ENCODE measurements at places on chromosomes 11 and 22.

- no peak for DNase-seq
Observed at GRCh38 chr11:3927129-3927796, 71.8 kb downstream of the STIM1 start.

GRCh38 chr11:75431533-75432525 lies 1.2 kb downstream of the KLHL35 start:
- no peak for DNase-seq

- no peak for DNase-seq
Observed at GRCh38 chr22:22752556-22753477, 108.4 kb downstream of the GGTLC2 start.

DNA sequence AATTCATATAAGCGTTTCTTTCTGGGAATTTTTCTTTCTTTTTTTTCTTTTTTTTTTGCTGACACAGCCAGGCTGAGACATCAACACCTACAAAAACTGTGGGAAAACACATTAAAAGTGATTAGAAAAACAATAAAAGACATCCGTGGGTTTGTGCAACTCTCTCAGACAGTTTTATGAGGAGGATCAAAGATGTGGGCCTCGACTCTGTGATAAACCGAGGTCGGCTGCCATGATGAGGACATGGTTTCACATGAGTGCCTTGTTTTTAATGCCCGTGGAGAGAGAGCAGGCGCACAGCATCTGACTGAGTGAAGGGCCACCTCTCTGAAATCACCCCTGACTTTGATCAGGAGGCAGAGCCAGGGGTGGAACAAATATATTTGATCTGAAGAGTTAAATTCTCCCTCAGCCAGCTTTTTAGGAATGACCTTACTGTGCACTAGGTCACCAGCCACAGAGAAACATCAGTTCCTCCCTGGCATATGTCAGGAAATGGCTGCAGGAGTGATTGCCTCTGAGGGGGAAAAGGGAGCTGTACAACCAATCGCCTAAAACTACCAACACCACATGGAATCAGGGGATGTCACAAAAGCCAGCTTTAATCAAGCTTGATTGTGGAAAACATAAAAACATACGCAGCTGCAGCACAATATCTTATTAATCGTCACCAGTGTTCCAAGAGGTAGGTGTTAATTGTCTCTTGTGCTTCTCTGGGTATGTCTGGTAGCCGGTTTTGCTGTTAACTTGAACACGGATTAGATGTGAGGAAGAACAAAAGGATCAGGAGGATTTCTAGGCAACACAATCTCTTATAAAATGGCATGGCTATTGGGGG lies 164.7 kb downstream of the MAML2 start:
- no peak for DNase-seq

- DNase-seq = no peak
Observed at GRCh38 chr11:33608386-33608785, 92.2 kb downstream of the C11orf91 start.

DNA sequence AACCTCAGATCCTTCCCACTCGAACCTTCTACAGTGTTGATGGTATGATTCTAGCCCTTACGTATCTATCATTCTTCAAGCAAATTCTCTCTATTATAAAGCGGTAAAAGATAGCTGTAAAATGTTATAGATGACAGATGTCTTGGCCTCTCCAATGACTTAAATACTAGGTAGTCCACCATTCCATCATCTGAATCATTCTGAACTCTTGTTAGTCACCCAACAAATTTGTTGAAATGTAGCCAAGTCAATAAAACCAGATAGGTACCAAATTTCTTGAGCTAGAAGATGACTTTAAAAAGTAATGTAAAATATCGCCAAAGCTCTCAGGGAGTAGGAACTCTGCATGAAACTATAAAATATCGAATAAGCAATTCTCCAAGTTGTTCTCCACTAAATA lies 32.6 kb upstream of the PICALM start:
- DNase-seq = no peak

DNA sequence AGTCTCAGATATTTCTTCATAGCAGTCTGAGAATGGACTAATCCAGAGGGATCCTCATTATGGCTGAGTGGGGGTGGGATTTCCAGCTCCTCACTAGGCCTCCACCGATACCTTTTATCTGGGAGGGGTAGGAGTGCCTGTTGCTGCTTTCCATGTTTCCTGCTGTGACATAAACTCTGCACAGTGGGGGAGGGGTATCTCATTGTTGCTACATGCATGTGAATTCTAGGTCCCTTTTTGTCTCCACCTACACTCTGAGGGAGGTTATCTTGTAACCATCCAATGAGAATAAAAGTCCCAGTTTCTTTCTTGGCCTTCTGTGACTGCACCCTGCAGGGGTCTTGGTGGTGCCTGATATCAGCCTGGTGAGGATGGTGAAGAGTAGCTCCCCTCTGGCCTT lies 60.5 kb downstream of the ADAMTS15 start:
- DNase-seq = no peak

GRCh38 chr11:116207421-116208141 lies 565.2 kb downstream of the BUD13 start:
- DNase-seq = no peak

DNA sequence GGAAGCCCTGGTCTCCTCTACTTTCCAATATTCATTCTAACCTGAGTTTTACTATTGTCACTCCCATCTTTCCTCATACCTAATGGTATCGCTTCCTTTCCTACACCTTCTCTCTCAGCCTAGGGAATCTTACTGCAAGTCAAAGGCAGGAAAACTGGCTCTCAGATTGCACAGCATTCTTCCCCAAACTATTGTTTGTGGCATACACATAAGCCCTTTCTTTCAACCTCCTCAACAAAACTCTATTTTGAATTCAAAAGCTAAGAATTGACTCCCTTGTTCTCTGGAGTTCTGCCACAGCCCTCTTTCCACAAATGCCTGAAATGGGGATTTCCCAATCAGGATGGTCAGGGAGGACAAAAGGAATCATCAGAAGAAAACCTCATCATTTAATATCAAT lies 181.5 kb downstream of the FAM76B start:
- no peak for DNase-seq

DNA sequence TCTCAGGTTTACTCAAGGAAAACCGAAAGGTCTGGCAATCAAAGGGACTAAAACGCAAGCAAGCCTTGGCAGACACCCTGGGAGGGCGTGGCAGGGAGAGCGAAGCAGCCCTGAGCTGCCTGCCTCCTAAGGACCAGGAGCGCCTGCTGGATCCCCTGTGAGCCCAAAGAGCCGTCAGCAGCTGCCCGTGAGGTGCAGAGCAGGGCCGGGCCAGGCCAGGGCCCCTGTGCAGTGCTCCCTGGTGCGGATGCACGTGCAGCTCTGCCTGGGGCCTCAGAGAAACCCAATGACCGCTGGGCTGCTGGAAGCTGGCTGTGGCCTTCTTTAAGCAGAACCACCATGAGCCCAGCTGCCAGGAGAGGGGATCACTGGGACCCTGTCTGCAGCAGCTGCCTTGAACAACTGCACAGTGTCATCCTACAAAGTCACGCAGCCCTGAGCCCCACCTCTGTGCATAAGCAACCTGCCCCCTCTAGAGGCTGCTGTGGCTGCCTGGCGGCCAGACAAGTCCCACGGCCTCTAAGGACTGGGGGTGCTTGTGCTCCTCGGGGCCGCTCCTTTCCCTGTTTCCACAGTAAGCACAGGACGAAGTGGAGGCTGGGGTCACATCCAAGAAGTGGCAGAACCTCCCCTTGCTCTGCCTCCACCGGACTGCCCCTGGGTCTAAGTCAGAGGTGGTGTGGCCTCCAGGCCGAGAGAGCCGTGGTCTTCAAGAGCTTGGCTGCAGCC lies 29.1 kb upstream of the COMT start:
- DNase-seq = no peak

DNA sequence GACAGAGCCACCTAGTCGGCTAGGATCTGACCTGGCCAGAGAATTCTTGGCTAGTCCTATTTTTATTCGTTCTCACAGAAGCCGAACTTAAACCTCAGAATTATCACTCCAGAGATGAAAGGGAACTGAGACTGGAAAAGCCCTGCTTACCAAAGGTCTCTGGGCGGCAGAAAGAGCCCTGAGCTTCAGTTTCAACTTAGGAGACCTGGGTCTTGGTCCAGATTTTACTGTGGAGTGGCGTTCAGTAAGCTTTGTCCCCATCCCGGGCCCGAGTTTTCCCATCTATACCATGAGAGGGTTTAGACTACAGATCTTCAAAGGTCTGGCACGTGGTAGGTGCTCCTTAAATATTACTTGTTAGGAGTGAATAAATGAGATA lies 516 bp downstream of the NEU3 start:
- DNase-seq = no peak
